ENCODE measurements at places on chromosomes 5 and 9. TPM values are rescaled to one million over a fixed set of nuclear protein-coding genes. Genes with fewer than 3 reads are reported as not detected.

PSD2 gene
- 0.23 TPM for total RNA-seq

SREK1IP1 gene
- total RNA-seq: 17.1 TPM

DNA sequence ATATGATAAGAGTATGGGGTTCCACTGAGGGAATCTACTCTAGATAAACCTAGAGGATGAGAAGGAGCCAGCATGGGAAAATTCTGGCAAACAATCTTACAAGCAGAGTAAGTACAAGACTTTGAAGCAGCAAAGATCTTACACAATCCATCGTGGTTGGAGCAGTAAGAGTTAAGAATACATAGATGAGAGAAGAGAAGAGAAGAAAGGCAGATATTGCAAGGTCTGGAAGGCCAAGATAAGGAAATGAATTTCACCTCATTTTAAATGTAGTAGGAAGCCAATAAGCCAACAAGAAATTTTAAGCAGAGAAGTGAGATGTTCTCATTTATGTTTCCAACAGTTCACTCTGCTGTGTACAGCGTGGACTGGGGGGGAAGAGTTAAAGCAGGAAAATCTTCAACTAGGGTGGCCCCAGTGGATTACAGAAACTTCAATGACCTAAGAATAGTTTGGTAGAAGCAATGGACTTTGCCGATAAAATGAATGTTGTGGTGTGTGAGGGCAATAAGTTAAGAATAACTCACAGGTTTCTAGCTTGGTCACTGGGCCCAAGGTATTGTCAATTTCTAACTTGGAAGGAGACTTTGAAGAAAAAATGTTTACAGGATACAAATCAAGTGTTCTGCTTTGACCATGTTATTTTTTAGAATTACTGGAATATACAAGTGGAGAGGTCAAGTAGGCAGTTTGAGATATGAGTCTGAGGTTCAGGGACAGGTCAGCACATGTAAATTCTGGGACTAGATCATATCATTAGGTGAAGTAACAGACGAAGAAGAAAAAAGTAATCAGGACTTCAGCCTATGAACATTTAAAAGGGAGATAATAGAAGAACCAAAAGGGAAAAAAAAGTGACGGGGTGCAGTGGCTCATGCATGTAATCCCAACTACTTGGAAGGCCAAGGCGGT is 12.1 kb upstream of the ISOC1 start:
- no peak for DNase-seq

DNA sequence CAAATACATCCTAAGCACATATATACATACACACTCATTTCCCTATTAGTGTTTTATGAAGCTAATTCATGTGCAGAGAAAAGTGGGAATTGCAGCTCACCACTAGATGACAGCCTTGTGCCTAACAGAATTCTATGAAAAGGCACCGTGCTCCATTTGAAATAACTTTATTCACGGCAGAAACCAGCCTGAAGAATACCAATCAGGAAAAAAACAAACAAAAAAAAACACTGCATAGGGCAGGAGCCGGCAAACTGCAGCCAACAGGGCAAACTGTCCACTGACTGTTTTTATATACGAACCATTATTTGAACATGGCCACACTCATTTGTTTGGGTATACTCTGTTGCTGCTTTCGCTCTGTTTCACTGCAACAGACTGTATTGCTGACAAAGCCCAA is 33.6 kb downstream of the ERMP1 start:
- peak; percentile 19 for DNase-seq

DNA sequence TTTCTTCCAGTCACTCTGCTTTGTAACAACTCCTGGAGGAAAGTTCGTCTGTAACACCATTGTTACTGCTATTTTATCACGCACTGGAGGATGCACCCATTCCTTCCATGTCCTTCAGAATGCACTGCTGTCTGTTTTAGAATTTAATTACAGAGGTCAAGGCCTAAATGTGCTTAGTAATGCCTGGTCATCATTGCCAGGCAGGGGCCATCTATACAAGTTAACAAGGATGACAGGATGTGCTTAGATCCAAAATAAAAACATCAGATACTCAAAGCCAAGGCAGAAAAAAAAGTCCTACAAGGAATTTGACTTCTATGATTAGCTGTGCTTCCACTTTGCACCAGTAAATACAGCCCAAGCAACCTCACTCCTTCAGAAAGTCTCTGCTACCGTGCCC is 371.4 kb downstream of the SEMA5A start:
- no peak for DNase-seq
